ENCODE measurements at places on chromosomes 2 and 18.

GRCh38 chr2:112217854-112218253 lies 37.0 kb downstream of the ZC3H8 start:
- DNase-seq, result no peak

DNA sequence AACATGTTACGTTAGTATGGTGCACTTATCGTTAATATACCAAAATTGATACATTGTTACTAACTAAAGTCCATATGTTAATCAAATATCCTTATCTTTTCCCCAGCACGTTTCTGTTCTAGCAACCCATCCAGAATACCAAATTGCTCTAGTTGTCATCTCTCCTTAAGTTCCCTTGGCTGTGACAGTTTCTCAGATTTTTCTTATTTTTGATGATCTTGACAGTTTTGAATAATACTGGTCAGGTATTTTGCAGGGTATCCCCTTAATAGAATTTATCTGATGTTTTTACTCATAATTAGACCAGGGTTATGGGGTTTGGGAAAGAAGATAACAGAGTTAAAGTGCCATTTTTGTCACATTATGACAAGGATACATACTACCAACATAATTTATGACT lies 47.8 kb downstream of the TFPI start:
- DNase-seq, result no peak

- DNase-seq, result no peak
These were observed 66.1 kb downstream of the COLEC12 start for GRCh38 chr18:434410-434809.

DNA sequence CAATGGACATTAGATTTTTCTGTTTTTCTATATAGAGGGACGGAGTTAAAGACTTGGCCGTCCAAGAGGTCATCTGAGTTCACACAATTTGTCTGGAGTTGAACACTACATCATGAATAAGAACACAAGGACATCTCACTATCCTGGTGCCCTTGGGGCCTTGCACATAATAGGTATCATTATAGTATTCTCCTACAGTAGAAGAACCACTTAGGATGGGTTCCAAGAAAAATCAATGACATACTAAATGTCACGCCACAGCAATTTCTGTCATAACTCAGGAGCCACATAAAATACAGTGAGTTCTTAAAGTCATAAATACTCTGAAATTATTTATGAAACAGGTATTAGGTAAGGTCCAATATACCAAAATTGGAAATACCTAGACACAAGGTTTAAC lies 154.4 kb downstream of the NCKAP5 start:
- DNase-seq, result no peak

DNA sequence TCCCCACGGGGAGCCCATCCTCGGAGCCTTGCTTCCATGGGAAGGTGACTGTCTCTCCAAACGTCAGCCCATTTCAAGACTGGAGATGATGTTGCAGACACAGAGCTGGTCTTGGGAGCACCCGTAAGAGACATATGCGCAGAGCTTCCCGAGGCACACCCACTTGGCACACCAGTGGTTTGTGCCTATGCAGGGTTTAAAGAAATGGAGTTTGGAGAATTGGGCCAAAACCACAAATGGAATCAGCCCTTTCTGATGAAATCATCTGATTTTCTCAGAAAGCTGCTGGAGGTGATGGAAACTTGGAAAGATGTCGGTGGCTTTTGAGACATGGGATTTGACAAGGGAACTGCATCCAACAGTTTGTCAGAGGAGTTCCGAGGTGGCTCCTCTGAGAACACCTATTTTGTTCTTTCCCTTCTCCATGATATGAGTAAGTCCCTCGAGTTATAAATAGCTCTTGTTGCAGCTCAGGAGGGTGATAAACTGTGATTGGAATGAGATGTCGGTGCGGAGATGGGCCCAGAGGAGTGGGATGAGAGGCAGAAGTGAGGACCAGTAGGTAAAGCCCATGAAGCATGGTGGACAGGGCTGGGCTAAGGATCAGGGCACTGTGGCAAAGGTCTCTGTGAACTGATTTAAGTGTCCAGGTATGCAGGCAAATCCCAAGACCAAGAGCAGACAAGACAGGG lies 225.7 kb downstream of the ACKR3 start:
- no peak for DNase-seq

GRCh38 chr2:119290859-119291587 lies 67.4 kb downstream of the STEAP3 start:
- DNase-seq, result peak; percentile 42

DNA sequence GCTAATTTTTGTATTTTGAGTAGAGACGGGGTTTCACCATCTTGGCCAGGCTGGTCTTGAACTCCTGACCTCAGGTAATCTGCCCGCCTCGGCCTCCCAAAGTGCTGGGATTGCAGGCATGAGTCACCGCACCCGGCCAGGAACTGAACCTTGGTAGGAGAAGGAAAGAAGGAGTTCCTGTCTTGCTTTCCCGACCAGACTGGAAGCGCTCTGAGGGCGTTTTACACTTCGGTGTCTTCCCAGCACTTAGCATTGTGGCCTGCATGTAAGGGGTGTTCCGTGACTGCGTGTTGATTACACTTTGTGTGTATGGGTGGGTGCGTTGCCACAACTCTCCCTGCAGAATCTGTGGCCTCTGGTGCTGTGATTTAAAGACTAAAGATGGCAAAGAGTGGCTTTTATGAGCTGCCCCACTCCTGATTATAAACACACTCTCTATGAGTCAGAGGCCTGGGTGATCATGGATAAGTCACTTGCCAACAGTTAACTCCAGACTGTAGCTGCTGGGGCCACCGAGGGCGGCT lies 46.0 kb downstream of the ODC1 start:
- DNase-seq, result no peak
